ENCODE measurements at places on chromosomes 4 and X.
A peak's percentile ranks its signal among the peaks of the same experiment; 100 is the strongest.

DNA sequence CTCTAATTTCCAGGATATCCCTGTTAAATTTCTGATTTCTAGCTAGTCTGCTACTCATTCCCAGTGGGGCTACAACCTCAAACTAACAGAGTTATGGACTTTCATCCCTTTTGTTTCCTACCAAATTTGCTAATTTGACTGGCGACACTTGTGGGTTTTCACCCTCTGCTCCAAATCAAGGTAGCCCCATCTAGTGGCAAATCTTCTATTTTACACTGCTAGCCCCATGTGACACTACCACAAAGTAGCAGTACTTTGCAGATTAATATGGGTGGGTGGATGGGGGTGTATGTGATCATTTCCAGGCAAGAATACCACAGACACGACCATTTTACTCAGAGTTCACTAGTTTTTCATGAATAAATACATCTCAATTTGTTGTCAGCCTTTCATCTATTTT, 150.3 kb downstream of the MSL3 start:
- no peak overlapping the region for H3K4me3 ChIP-seq
- H3K27ac ChIP-seq, result no peak overlapping the region
- no peaks in the 10 kb centered on the region for H3K27me3 ChIP-seq
- no peaks in the 10 kb centered on the region for H3K4me1 ChIP-seq
- no peak for DNase-seq

- H3K27me3 ChIP-seq, result peaks cover 3% of the 10 kb centered on the region
- DNase-seq, result no peak
- no peaks in the 10 kb centered on the region for H3K36me3 ChIP-seq
- no peak overlapping the region for H3K4me3 ChIP-seq
- H3K27ac ChIP-seq, result no peak overlapping the region
These were observed 39.6 kb upstream of the ZNF81 start for GRCh38 chrX:47797084-47797483.

- DNase-seq, result no peak
- H3K4me3 ChIP-seq, result peak overlapping the region; percentile 81
- H3K27me3 ChIP-seq, result peaks cover 8% of the 10 kb centered on the region
- no peak overlapping the region for H3K27ac ChIP-seq
These were observed 1.9 kb downstream of the ARHGAP10 start for GRCh38 chr4:147733716-147734344.

DNA sequence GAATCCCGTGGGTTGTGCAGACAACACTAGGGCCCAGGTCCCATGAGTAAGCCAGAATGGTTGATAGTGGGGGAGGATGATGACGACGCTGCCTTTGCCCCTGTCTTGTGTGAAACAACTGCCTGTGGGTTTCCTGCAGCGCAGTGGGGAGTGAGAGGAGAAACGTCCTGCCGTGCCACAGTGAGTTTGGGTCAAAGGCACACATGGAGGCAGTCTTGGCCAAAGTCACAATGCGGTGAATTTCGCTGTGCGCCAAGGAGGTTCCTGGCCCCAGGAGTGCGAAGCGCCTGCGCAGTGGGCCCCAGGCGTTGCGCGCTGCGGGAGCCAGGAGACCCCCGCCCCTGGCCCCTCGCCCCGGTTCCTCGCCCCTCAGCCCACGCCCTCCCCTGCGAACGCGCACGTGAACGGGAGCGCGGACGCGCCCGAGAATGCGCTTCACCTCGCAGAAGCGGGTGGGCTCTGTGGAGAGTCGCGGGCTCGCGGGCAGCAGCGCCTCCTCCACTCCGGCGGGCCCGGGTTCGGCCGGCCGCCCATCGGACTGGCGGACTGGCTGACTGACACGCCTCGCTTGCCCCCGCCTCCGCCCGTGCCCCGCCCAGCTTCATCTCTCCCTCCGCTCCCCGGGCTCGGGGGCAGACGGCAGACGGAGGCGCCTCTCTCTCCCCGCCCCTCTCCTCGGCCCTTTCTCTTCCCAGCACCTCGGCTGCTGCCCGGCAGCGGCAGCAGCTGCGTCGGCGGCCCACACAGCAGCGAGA, at the start of gene NUDT10:
NUDT10 (plus strand) TSS at position 635 of the 755 bp plus-strand sequence. CDS start 144 bp downstream, outside the sequence.
- peaks cover 2% of the 10 kb centered on the region for H3K4me1 ChIP-seq
- peaks cover 8% of the 10 kb centered on the region for H3K27me3 ChIP-seq
- H3K27ac ChIP-seq, result peak within 1 kb of the TSS; percentile 63
- DNase-seq, result peak; percentile 49
- peak within 1 kb of the TSS; percentile 79 for H3K4me3 ChIP-seq
- H3K36me3 ChIP-seq, result no peaks in the 10 kb centered on the region

- no peak for DNase-seq
- H3K27ac ChIP-seq, result no peak overlapping the region
- no peaks in the 10 kb centered on the region for H3K36me3 ChIP-seq
These were observed 118.2 kb downstream of the PCDH7 start for GRCh38 chr4:30838331-30838730.

DNA sequence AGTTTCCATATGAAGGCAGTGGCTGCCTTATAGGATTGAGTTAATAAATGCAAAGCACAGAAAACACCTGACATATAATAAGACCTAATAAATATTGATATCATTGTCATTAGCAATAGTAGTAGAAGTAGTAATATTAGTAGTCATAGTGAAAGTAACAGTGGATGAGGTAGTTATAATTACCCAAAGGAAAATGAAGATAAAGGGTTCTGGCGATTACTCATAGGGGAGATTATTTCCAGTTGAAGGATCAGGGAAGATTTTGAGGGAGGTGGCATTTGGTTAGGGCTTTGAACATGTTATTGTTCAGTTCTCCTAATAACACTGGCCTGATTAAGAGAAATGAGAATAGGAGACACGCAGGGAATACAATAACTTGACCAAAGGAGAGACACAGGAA, 131.9 kb upstream of the GPRIN3 start:
- H3K36me3 ChIP-seq, result no peaks in the 10 kb centered on the region
- peaks cover 10% of the 10 kb centered on the region for H3K4me1 ChIP-seq
- no peak for DNase-seq
- peaks cover 11% of the 10 kb centered on the region for H3K27me3 ChIP-seq

GRCh38 chr4:140659943-140660700, 91.4 kb upstream of the UCP1 start:
- no peak for DNase-seq
- H3K27me3 ChIP-seq, result peaks cover 26% of the 10 kb centered on the region
- H3K4me3 ChIP-seq, result no peak overlapping the region
- H3K36me3 ChIP-seq, result no peaks in the 10 kb centered on the region

- H3K36me3 ChIP-seq, result no peaks in the 10 kb centered on the region
- no peak for DNase-seq
- H3K27me3 ChIP-seq, result peaks cover 5% of the 10 kb centered on the region
- H3K27ac ChIP-seq, result no peak overlapping the region
These were observed 41.6 kb downstream of the APBB2 start for GRCh38 chr4:41172786-41173185.

DNA sequence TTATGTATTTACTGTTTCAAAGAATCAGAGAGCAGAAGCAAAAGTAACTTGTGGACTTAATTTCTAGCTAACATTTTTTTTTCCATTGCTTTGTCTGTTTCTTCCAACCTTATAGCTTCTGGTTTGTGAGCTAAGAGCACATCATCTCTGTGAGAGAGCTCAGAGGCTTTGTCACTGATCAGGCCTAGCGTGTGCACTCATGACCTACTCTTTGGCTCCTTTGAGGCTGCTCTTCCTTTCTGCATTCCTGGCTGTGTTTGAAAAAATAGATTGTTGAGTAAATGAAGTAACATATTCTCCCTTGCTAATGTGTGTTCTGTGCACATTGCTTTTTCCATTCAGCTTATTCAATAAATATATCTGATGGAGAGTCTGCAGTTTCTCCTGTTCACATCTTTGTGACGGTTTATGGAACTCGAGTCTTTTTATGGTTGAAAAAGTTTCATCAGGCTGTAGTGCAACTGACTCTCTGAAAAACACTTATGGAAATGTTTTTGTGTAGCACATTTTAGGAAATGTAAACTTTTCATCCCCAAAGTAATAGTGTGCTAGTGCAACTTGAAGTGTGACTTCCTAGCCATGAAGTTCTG, 133.0 kb downstream of the RAPGEF2 start:
- DNase-seq, result no peak
- H3K27ac ChIP-seq, result no peak overlapping the region
- no peak overlapping the region for H3K4me3 ChIP-seq
- H3K27me3 ChIP-seq, result no peaks in the 10 kb centered on the region
- H3K36me3 ChIP-seq, result peaks cover 6% of the 10 kb centered on the region

DNA sequence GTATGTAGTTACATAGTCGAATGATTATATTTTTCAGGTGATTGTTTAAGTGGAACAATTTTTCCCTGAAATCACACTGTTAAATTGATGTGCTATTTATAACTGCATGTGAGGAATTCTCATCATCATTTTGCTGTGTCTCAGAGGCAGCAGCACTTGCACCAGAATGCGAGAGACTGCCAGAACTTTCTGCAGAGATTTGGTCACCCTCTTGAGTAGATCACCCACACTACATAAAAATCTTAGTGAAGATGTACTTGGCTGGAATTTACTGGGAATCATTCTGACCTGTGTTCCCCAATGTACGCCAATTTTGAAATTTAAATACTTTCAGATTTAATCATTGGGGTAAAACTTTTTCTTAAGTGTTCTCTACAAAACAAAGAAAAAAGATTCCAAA, 5.4 kb downstream of the UGT2B4 start:
- no peaks in the 10 kb centered on the region for H3K36me3 ChIP-seq
- no peak overlapping the region for H3K4me3 ChIP-seq
- H3K4me1 ChIP-seq, result no peaks in the 10 kb centered on the region
- H3K27ac ChIP-seq, result no peak overlapping the region
- H3K27me3 ChIP-seq, result no peaks in the 10 kb centered on the region
- no peak for DNase-seq

- H3K4me1 ChIP-seq, result no peaks in the 10 kb centered on the region
- DNase-seq, result no peak
- H3K27ac ChIP-seq, result no peak overlapping the region
- no peaks in the 10 kb centered on the region for H3K27me3 ChIP-seq
These were observed 107.6 kb downstream of the PDLIM5 start for GRCh38 chr4:94559351-94559806.

DNA sequence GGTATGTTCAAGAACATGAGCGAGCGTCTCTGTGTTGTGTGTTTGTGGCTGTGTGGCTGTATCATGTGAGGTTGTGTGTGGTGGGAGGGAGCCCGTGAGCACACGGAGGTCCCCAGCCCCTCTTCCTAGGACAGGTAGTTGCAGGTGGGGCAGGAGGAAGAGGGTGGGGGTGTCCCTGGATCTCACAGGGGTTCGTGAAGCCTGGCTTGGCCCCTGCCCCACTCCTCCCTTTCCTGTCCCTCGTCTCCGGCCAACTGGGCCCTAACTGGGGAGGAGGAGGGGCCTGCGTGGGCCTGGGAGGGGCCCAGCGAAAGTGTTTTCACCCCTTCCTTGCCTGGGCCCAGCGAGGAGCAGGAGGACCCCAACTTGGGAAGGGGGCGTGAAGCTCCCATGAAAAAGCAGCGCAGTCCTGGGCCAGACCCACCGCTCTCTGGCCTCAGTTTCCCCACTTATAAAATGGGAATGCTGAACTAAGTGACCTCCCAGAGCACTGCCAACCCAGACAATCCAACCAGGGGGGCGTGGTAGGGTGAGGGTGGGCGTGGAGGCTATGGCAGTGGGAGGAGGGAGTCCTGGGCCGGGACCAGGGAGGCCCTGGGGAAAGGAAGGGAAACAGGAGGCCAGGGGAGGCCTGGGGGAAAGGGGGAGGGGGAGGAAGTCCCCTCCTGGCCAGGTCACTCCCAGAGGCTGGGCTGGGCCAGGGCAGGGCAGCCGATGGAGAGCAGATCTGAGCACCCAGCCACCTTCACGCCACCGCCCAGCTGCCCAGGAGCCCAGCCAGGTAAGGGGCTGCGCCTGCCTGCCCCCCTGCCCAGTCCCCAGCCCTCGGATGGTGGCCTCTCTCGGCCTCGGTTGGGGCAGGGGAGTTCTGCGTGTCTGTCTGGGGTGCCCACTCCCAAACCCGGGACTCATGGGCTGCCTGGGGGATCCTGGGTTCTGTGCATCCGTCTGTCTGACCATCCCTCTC, at the start of gene AVPR2:
AVPR2 (plus strand) TSS at position 683 of the 967 bp plus-strand sequence. CDS start 473 bp downstream, outside the sequence.
- H3K4me1 ChIP-seq, result peaks cover 43% of the 10 kb centered on the region
- DNase-seq, result no peak

GRCh38 chr4:163447481-163447880, 26.1 kb downstream of the TKTL2 start:
- no peak overlapping the region for H3K4me3 ChIP-seq
- no peak overlapping the region for H3K27ac ChIP-seq
- no peak for DNase-seq
- H3K4me1 ChIP-seq, result no peaks in the 10 kb centered on the region
- H3K36me3 ChIP-seq, result no peaks in the 10 kb centered on the region

- no peak for DNase-seq
- no peak overlapping the region for H3K27ac ChIP-seq
- H3K4me3 ChIP-seq, result no peak overlapping the region
These were observed 56.7 kb upstream of the TMEM131L start for GRCh38 chr4:153409412-153409811.

DNA sequence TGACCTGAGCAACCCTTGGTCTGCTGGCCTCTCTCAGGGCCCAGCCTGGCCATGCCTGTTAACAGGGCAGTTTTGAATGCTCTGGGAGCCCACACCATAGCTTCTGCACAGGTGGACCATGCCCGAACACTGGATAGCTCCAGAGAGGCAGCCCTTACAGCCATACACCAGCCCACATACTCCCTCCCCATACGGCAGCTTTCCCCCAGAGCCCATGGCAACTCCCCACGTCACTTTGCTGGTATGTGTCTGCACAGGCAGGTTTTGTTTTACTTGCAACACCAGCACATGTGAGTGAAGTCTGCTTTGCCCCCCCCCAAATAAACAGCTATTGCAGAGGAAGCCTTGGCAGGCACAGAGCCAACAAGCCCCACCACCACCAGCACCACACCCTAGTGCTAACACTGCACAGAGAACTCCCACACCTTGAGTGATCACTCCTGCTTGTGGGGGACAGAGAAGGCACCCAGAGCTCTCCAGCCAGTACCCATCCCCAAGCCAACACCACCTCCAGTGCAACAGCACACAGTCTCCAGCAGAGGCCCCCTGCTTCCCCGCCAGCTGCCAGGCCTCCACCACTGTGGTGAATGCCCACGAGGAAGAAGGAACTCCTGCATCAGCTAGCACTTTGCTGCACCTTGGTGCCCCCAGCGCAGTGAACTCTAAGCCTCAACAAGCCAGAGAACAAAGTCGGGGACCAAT, 87.3 kb downstream of the STPG2 start:
- no peak overlapping the region for H3K27ac ChIP-seq
- H3K27me3 ChIP-seq, result no peaks in the 10 kb centered on the region
- no peak overlapping the region for H3K4me3 ChIP-seq

- no peak overlapping the region for H3K27ac ChIP-seq
- no peaks in the 10 kb centered on the region for H3K27me3 ChIP-seq
- no peaks in the 10 kb centered on the region for H3K36me3 ChIP-seq
- peak; percentile 40 for DNase-seq
These were observed 33.6 kb upstream of the XK start for GRCh38 chrX:37651921-37652452.
